ENCODE measurements at places on chromosomes 12 and 14.

GRCh38 chr12:32024884-32025592 lies 65.8 kb downstream of the RESF1 start:
- DNase-seq, result peak; percentile 41

- DNase-seq, result no peak
Observed at GRCh38 chr12:45852508-45852907, 123.0 kb downstream of the ARID2 start.

GRCh38 chr12:103758310-103759089 lies 82.5 kb downstream of the NT5DC3 start:
- DNase-seq, result no peak

GRCh38 chr14:63647696-63648410 lies 6.2 kb upstream of the WDR89 start:
- DNase-seq, result no peak

DNA sequence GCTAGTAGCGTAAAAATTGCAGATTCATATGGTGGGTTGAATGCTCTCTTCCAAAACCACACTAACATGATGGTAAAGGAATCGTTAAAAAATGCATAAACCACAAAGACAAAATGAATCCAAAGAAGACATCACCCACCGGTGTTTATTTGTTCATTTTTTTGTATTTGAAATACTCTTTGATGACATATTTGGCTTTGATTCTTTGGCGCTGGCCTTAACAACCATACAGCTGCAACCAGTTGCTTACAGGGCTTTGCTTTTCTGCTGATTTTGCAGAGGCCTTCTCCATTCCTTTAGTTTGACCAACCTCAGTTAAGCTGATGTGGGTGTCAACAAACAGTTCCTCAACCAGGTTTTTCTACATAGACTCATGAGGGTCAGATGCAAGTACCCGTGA lies 103.5 kb downstream of the CACNA1C start:
- no peak for DNase-seq

DNA sequence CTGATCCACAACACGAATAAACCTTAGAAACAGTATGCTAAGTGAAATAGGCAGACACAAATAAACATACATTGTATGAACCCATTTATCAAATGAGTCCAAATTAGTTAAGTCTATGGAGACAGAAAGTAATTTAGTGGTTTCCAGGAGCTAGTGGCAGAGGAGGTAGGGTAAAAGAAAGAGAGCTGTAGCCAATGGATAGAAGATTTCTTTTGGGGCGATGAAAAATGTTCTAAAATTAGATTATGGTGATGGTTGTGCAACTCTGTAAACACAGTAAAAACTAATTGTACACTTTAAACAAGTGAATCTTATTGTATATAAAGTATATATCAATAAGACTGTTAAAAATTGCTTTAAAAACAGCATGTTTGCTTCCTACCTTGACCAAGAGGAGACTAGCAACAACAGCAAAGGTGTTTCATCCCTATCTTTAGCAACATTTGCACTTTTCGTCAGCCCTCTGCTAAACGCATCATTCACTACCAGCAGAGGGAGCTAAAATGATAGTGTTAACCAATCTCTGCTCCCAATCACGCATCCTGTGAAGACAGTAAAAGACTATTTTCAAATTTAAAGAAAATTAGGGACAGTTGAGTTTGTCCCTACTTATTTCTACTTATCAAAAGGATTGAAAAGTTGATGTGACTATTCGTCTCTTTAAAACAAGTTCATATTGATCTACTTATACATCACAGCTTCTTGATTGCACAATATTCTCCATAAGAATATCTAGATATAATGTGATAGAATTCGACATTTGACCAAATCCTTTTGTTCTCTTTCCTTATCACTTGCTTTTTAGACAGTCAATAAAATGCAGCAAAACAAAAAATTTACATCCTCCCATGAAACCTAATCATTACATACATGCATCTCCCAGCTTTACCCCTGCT lies 24.0 kb upstream of the LGR5 start:
- no peak for DNase-seq

DNA sequence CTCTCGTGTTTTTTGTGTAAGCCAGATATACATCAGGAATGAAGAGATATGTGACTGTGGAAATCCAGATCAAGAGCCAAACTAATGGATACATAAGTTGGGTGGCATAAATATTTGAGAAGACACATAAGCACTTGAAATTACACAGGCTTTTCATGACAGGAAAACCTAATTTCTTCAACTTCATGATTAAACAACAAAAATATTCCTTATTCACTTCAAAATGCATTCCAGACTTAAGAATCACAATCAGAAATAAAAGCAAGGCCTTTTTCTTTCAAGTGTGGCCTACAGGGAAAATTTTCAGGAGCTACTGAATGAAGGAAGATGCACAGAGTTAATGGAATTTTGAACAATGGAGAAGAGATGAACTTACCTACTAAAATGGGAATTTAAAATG lies 515.6 kb downstream of the FOXG1 start:
- DNase-seq, result no peak

DNA sequence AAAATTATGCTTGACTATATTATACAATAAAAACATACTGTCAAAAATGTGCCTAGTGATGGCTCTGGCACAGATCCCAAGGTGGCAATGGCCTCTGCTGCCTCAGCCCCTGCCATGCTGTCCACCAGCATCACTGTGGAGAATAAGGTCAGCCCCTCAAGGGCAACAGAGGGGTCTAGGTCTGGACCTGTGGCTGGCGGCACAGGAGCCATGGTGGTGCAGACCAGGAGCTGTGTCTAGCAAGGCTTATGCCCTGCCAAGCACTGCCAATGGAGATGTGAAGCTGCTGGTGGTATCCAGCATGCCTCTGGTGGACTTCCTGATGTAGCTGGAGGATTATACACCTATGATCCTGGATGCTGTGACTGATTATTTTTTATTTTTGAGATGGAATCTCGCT lies 125.9 kb downstream of the DENND5B start:
- no peak for DNase-seq

GRCh38 chr12:38669081-38669480 lies 236.3 kb downstream of the CPNE8 start:
- DNase-seq, result no peak

GRCh38 chr12:110680032-110680431 lies 8.9 kb downstream of the HVCN1 start:
- DNase-seq, result no peak

- DNase-seq, result no peak
Observed at GRCh38 chr12:105882404-105882803, 256.4 kb downstream of the NUAK1 start.

DNA sequence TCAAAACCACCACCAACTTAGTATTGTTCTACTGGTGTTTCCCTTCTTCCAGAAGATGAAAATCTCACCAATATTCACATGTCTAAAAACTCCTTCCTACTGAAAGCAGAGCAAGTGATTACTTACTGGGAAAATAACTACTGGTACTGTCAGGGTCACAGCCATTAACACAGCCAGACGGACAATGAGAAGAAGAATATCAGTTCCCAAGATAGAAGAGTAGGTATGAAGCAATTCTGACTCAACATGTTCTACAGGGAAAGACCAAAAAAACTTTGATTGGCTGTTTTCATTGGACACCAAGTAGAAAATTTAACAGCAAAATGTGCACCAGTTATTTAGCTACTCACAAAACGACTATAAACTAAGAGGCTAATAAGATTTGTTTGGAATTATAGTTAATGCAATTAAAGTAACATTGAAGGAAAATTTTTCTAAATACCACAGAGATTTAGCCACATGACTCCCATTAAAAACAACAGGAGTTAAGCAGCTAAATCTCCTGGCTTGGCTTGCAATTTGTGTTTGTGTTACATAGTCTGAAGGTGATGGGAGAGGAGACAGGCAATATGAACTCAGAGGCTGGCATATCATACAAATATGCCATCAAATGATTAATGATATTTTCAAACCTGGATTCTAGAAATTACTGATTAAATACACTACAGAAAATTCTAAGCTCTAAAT lies 9.5 kb downstream of the SLC38A2 start:
- no peak for DNase-seq

GRCh38 chr14:70045310-70045709 lies 143.4 kb downstream of the SLC8A3 start:
- no peak for DNase-seq

GRCh38 chr14:75654127-75654732 lies 6.4 kb downstream of the ERG28 start:
- peak; percentile 6 for DNase-seq

DNA sequence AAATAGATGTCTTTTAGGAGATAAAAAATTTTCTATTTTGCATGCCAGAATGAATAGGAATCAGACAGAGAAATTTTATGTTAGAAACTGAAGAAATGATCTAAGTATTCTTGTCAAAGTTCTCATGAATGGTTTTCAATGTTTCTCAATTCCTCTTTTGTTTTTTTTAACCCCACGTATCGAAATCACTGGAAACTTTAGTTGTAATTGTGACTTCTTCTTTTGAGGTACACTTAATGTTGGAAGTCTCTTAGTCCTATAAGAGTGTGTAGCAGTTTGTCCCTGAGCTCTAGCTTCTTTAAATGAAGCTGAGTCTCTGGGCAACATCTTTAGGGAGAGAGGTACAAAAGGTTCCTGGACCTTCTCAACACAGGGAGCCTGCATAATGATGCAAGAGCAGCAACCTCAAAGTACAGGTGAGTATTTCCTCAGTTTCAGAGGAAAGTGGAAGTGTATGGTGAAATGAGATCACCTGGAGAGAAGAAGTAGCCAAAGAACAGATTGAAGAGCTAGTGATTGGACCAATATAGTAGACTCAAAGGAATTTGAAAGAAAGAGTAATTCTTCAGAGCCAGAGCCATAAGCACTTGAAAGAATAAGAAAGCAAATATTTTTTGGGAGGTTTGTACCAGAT lies at the start of gene CLEC6A:
Gene CLEC6A, plus strand, starts transcription at position 236 of the 634 bp plus-strand sequence. Its CDS starts 150 bp downstream, at position 386.
- no peak for DNase-seq

DNA sequence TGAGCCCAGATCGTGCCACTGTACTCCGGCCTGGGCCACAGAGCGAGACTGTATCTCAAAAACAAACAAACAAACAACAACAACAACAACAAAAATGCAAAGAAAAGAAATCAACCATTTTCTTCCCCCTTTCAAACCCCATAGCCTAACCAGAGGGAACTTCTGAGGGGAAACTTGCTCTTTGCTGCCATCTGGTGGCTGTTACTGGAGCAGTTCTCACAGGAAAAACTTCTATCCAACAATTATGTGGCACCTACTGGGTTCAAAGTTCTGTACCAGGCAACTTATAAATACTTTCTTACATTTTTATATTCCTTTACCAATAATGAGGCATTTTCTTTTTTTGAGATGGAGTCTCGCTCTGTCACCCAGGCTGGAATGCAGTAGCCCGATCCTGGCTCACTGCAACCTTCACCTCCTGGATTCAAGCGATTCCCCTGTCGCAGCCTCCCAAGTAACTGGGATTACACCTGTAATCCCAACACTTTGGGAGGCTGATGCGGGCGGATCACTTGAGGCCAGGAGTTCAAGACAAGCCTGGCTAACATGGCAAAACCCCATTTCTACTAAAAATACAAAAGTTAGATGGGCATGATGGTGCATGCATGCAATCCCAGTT lies 50.9 kb upstream of the BICDL1 start:
- DNase-seq, result no peak

GRCh38 chr14:68229423-68230100 lies 410.0 kb downstream of the RAD51B start:
- no peak for DNase-seq

- no peak for DNase-seq
Observed at GRCh38 chr14:71471634-71472355, 460.4 kb upstream of the RGS6 start.

GRCh38 chr14:23539248-23540140 lies 12.1 kb downstream of the ZFHX2 start:
- peak; percentile 15 for DNase-seq

- no peak for DNase-seq
Observed at GRCh38 chr12:71041476-71041875, 116.3 kb downstream of the TSPAN8 start.

DNA sequence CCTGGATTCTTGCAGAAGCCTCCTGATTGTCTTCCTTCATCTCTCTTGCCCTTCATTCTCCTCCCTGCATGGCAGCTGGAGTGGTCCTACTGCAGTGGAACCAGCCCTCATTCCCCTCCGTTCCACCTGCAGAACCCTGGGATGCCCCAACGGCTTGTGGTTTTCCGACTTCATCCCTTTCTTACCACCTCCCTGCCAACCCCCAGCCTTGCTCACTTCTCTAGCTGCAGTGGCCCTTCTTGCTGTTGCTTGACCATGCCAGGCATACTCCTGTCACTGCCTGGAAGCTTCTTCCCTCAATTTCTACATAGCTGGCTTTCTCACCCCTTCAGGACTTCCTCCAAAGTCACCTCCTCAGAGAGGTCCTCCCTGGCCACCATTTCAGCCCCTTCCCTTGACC lies 123.3 kb downstream of the BEGAIN start:
- DNase-seq, result no peak

DNA sequence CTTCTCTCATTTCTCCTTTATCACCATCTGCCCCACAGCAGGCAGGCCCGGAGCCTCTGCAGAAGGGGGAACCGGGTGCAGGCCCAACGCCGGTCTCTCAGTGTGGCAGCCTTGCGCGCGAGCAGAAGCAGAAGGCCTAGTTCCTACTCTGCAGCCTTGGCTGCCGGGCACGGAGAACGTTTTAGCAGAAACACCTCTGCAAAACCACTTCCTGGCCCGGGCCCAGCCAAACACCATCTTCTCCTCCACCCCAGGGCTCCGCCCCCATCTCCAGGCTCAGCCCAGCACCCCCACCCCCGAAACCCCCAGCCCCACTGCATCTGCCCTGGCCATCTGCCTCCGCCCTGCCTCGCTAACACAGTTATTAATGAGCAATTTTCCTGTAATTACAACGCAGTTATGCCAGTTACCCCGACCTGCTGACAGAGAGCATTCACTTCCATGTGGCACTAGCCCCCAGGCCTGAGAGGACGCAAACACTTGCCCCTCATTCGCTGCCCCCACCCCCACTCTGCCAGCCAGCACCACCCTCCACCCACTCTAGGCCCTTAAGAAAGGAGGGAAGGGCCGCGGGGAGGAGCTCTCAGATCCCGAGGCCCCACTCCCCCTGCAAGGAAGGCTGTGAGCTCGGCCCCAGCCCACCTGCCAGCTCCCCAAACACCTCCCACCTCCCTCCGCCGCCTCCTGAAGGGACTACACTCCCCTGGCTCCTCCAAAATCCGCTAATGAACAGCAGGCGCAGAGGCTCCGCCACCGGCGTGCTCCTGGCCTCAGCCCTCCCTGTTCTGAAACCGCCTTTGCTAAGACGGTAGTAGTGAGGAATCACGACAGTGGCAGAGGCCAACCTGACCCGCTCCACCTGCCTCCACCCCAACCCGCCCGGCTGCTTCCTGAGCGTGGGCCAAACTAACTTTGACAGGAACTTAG lies 44.7 kb upstream of the FBRSL1 start:
- no peak for DNase-seq

- no peak for DNase-seq
Observed at GRCh38 chr14:64971943-64972791, at the start of gene RAB15. Gene RAB15, minus strand, starts transcription at chr14:64972336. Its CDS starts 260 bp downstream, at chr14:64972076.

DNA sequence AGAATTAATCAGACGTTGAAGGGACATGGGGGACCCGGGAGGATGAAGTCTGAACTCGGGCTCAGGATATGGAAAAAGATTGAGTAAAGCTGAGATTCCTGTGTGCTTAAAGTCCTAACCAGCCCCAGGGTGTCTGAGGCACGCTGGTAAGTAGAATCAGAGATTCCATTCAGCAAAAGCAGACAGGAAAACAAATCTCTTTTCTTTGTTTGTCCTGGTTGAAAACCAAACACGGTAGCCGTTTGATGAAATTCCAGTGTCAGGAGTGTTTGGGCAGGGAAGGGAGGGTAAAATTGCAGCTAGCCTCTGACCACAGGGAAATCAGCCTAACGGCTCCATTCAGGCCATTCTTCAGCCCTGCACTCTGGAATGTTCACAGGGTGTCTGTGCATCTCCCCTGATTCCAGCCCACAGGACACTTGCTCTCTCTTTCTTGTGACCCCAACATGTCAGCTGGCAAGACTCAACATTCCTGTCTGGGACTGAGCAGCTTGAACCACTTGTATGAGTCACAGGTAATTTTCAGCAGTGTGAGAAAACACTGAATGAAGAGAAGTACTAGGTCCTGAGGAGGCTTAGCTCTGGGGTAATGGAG lies 31.0 kb downstream of the NINJ2 start:
- no peak for DNase-seq
